Stromal cell of bone marrow (primary cell): ENCODE measurements at places on chromosomes 3 and 15.

DNA sequence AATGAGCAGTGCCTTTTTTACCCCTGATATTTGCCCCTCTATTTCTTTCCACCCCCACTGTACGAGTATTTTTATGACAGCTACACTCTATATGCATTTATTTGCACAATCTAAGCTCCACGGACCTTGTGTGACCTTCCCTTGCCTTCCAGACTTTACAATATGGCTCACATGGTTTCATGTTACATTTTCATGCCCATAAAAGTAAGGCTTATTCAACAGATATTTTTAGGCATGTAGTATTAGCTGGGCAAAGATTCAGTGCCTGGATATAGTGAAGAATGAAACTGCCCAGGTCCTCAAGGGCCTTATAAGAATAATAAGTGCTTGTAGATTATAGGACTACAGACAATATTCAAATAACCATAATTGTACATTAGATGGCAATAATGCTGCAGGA is 481.9 kb upstream of the CNTN4 start:
- DNase-seq: no peak

- no peak for DNase-seq
These were observed 37.0 kb downstream of the CHDH start for GRCh38 chr3:53809267-53809666.

DNA sequence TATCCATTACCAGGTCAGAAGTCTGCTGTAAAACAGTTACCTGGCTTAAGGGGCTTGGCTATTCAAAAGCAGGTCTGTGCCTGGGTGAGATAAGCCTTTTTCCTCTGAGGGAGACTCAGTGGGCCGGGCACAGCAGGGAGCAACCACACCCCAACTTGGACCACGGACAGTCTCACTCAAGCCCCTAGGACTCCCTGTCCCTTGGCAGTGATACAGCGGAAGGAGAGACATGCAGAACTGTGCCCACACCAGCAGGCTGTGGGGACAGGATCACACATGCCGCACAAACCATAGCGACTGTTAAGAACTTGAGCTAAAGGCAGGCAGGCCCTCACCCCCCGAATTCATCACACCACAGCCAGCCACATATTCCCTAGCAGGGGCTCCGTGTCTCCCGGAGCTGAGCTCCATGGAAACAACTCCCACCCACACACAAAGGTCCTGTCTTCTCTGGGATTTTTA is 2.8 kb upstream of the GP5 start:
- DNase-seq: no peak

DNA sequence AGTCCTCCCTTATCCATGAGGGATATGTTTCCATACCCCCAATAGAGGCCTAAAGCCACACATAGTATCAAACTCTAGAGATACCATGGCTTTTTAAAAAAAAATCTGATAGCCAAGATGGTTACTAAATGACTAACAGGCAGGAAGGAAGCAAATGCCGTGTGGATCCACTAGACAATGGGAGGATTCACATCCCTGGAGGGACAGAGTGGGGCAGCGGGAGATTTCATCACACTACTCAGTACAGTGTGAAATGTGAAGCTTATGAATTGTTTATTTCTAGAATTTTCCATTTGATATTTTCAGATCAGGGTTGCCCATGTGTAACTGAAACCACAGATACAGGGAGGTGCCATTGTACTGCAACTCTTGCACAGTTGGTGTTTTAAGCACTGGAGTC is 826.6 kb downstream of the SQOR start:
- DNase-seq: no peak

- no peak for DNase-seq
These were observed 26.3 kb downstream of the ESYT3 start for GRCh38 chr3:138460536-138461205.
